ENCODE measurements at places on chromosomes 5 and 9.

DNA sequence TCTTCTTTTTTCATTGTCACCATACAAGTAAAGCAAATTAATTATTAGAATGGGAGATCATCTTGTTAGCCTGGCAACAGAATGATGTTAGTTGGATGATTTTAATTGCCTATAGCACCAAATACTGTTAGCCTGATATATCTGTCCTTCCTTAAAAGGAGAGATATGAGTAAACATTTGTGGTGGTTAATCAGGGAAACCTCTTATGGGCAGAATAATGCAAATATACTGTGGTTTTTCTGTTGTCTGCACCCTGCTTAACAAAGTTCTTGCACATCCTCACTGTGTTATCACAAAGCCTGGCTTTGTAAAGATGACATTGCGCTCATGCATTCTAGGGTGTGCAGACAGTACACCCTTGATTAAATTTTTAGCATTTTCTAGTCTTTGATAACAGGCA lies 254.9 kb upstream of the SMC2 start:
- no peak for DNase-seq

DNA sequence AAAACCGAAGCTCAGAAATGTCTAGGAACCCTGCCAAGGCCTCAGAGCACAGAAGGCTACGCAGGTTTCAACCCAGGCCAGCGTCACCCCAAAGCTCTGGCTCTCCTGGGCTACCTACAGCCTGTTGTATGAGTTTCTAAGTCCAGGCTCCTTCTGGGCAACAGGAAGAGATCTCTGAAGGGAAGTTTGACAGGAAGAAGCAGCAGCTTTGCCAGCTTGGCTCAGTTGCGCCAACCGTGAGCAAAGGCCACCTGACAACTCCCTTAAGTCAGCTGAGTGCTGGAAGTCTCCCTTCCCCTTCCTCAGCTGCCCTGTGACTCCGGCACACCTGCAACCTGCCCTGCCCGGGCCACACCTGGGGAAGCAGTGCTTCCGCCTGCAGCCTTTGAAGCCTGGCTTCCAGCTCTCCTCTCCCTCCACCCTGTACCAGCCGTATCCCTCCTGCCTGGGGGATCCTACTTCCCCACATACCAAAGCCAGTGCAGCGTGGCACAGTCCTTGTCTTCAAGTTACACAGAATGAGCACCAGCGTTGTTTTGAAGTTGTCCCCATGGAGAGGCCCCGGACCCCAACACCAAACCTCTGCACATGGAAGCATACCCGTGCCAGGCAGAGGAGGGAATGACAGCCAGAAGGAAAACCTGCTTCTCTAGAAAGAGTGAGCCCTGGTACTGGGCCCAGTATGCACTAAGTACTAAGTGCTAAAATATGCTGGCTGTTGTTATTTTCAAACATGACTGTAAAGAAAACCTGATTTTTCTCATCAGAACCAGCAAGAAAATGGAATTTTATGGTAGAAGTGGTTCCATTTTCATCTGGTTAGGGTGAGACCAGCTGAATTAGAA lies 36.5 kb downstream of the SHB start:
- DNase-seq = no peak

DNA sequence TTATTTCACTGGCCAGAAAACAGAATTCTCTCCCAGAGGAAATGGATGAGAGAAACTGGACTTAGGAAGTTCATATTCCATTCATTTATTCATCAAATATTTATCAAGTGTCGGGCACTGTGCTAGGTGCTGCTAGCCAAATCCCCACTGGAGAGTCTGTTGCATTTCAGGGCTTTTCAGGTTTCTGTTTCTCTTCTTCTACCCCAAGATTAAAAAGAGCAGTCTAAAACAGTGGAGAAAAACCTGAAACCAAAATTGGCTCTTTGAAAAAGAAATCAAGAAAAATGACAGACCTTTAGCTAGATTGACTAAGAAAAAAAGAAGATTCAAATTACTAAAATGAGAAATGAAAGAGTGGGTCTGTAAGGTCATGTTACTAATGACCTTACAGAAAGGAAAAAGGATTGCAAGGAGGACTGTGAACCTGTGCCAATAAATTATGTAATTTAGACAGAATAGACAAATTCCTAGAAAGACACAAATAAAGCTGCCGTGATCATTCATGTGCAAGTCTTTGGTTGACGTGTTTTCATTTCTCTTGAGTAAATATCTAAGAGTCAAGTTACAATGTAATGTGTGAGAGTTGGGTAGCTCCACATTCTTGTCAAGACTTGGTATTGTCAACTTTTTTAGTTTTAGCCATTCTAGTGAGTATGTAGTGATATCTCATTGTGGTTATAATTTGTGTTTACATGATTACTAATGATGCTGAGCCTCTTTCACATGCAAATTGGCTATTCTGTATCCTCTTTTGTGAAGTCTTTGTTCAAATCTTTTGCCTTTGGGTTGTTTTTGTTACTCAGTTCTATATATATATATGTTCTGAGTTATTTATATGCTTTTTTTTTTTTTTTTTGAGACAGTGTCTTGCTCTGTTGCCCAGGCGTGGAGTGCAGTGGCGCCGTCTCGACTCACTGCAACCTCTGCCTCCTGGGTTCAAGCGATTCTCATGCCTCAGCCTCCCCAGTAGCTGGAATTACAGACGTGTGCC lies 23.7 kb downstream of the SNX30 start:
- DNase-seq = no peak

- no peak for DNase-seq
Measured at GRCh38 chr9:16864649-16865434, 5.6 kb downstream of the BNC2 start.

DNA sequence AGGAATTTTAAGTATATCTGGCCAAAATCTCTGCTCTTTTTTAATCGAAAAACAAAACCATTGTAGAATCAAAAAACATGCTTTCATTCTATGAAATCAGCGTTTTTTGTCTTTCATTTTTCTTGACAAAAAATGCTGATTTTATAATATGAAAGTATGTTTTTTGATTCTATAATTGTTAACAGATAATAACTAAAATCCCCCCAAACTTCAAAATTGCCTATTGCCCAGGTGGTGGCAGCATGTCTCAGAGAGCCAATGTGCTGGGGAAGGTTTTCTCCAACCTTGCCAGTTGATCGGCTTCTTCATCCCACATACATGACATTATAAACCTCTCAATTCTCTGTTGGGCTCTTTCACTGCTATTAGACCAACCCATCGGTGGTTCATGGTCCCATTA lies 5.1 kb upstream of the SMIM15 start:
- no peak for DNase-seq

DNA sequence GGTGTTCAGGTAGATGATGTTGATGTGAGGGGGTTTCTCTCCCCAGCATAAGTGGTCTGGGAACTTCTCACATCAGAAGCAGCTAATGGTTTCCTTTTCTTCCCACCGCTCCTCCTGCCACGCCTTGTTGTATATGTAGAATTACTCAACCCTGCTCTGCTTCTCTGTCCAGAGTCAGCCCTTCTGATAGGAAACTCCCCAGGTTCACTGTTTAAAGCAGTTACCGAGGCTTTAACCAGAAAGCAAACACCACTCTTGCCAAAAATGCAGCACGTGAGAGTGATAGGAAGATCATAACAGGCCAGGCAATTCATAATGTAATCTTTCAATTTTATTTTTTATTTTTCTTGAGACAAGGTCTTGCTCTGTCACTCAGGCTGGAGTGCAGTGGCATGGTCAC lies 10.5 kb upstream of the TMEM252 start:
- DNase-seq = no peak

DNA sequence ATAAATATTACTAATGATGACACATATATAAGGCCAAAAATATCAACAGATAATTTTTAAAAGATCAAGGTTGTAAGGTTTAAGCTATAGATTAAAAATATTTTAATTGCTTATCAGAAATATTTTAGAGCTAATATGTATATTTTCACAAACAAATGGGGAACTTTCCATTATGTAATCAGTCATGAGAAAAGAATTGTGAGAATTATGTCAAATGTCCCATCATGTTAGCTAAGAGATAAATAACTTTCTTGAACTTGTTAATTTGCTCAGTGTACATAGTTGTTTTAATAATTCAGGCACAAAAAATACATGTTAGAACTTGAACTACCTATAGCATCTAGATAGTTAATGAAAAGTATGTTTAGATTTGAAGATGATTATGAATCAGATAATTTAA lies 67.7 kb downstream of the SYK start:
- DNase-seq = no peak

DNA sequence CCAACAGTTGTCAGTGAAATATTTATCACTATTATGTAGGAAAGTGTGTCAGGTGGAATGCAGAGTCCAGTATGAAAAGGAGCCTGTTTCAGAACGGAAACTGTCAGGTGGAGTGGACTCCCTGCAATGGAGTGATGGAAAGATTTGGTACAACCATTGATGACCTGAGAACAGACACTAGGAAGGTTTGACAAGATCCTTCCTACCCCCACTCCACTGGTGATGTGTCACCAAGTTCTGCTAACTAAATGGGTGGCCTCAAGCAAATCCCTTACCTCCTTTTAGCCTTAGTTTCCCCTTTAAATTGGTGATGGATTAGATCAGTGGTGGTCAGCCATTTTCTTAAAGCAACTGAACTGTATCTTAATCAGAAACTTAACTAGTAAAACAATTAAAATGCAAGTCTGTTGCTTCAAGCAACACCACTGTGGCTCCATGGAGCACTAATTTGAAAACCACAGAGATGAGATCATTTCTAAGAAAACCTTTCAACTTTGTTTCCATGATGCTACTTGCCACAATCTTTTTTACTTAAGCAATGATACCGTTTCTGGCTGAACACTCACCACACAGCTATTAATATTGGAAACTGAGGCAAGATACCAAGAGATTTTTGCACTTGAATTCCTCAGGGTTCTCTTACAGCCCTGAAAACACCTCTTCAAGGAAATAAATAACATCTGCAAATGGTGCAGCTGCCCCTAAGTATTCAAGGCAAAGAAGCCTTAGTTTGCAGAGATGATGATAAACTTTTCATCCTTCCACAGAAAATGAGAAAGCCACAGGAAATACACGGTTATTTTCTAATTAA lies 140.6 kb downstream of the ERCC6L2 start:
- DNase-seq = no peak

- no peak for DNase-seq
Measured at GRCh38 chr9:95504053-95504963, 12.5 kb downstream of the PTCH1 start.

GRCh38 chr5:138647261-138647788 lies 72.1 kb upstream of the HSPA9 start:
- no peak for DNase-seq

DNA sequence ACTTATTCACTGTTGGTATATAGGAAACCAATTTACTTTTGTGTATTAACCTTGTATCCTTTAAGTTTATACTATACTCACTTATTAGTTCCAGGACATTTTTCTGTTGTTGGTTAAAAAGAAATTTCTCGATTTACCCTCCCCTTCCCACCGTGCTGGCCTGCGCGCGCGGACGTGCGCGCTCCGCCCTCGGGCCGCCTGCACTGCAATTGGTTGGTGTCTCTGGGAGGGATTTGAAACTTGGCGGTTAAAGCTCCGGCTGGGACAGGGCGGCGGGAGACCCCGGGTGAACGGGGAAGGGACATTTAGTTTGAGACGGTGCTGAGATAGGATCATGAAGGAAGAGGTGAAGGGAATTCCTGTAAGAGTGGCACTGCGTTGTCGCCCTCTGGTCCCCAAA lies at the start of gene KIF4B:
KIF4B (plus strand) TSS at position 230 of the 400 bp plus-strand sequence; CDS start at position 335, 105 bp downstream.
- DNase-seq = no peak

DNA sequence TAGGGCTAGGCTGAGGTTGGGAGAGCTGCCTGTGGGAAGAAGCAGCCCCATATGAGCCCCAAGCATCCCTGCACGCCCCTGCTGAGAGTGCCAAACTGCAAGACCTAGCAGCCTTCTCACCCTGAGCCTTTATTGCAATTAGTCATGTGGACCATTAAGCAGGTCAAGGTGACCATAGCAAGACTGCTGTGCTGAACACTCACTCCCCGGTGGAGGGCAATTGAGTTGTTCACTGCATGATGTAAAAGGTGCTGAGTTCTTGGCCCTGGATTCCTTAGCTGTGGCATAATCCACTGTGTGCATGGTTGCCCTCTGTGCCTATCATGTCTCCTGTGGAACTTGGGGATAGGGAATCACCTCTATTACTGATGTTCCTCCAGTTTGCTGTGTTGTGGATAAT lies 131.1 kb downstream of the FOXD1 start:
- DNase-seq = no peak

DNA sequence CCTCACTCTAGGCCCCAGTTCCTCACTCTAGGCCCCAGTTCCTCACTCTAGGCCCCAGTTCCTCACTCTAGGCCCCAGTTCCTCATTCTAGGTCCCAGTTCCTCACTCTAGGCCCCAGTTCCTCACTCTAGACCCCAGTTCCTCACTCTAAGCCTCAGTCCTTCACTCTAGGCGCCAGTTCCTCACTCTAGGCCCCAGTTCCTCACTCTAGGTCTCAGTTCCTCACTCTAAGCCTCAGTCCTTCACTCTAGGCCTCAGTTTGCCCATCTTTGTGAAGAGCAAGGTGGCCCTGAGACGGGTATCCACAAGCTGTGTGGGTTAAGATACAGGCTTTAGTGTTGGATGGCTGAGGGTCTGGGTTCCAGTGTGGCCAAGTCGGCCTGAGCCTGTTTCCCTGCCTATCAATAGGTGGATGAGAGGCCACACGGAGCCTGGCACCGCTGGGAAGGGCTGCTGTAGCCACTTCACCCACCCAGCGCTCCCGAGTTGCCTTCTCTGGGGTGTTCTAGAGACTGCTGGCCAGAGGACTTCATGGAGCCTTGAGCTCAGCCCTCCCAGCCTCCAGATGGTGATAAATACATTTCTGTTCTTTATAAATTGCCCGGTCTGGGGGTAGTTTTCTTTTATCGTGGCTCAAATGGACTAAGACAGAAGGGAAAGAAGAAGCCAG lies 150.2 kb downstream of the RXRA start:
- no peak for DNase-seq

DNA sequence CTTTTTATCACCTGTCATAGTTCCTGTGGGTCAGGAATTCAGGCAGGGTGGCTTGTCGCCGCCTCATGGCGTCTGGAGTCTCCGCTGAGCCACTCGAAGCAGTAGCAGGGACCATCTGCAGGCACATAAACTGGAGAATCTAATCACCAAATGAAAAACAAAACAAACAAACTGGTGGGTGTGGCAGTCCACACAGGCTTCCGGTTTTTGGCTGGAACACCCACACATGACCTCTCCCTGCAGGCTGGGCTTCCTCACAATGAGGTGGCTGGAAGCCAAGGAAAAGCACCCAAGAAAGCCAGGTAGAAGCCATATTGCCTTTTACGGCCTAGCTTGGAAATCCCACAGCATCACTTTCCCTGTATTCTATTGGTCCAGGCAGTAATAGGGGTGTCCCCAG lies 197.0 kb downstream of the SYK start:
- DNase-seq = no peak

- no peak for DNase-seq
Measured at GRCh38 chr5:68540798-68541590, 325.4 kb downstream of the PIK3R1 start.

- DNase-seq = no peak
Measured at GRCh38 chr9:135190789-135191577, 103.5 kb downstream of the OLFM1 start.

DNA sequence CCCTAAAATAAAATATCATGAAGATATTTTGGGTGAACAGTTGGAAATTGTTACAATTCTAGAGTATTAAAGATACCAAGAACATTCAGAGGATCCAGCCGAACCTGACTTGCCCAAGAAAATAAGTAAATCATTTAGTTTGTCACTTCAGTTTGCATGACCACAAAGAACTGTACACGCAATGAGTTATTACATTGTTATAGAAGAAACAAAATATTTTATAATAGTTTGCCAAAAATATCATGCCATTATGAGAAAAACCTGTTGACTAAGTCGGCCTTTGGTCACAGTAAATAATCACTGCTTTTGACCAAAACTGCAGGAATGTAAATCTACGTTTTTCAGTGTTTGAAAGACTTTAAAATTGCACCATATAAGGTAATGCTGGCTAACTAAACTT lies 27.9 kb downstream of the TRIO start:
- no peak for DNase-seq

GRCh38 chr9:100427366-100428263 lies 672 bp downstream of the MSANTD3 start:
- DNase-seq = no peak

Data from activated CD8-positive, alpha-beta memory T cell treated with anti-CD3 and anti-CD28 coated beads for 1 hour (primary cell).